ENCODE measurements at places on chromosomes 11 and 22. TPM values are rescaled to one million over a fixed set of nuclear protein-coding genes. Genes with fewer than 3 reads are reported as not detected.

PKP3 gene
- 0.73 TPM for total RNA-seq

SLC35C1 gene
- 3.5 TPM for total RNA-seq

PDGFD gene
- total RNA-seq = 4.8 TPM

TOMT gene
- not detected for total RNA-seq

PLAAT5 gene
- 1.9 TPM for total RNA-seq

TRIM29 gene
- total RNA-seq = 0.64 TPM

NRGN gene
- 1.00 TPM for total RNA-seq

NCAM1 gene
- total RNA-seq = 421 TPM

EEF1G gene
- total RNA-seq = 784 TPM

OR6T1 gene
- not detected for total RNA-seq

OR6X1 gene
- not detected for total RNA-seq

PKNOX2 gene
- 6.4 TPM for total RNA-seq

MRGPRX3 gene
- not detected for total RNA-seq

PTGDR2 gene
- total RNA-seq = 0.73 TPM

TSGA10IP gene
- not detected for total RNA-seq

FOLR3 gene
- not detected for total RNA-seq

IFITM10 gene
- 4.5 TPM for total RNA-seq

ZDHHC8 gene
- total RNA-seq = 7.7 TPM

SYTL2 gene
- 15.2 TPM for total RNA-seq

NPAT gene
- 29.9 TPM for total RNA-seq

SSTR3 gene
- total RNA-seq = 0.27 TPM

DDI1 gene
- total RNA-seq = not detected

HBG1 gene
- 510 TPM for total RNA-seq

SGSM1 gene
- 8.6 TPM for total RNA-seq

KRTAP5-1 gene
- not detected for total RNA-seq

CARD18 gene
- not detected for total RNA-seq

GAL3ST1 gene
- 2.8 TPM for total RNA-seq

MMP8 gene
- 0.09 TPM for total RNA-seq

KRTAP5-2 gene
- total RNA-seq = not detected

APOL1 gene
- 1.00 TPM for total RNA-seq

MS4A1 gene
- not detected for total RNA-seq

OR56A1 gene
- 0.27 TPM for total RNA-seq

HBG2 gene
- total RNA-seq = 1,342 TPM

MMP12 gene
- not detected for total RNA-seq

CDC45 gene
- 7.4 TPM for total RNA-seq

APLP2 gene
- 341 TPM for total RNA-seq

IGF2 gene
- 65.1 TPM for total RNA-seq

RNASEH2C gene
- total RNA-seq = 10.9 TPM

TRAF6 gene
- 17.0 TPM for total RNA-seq

OR52B4 gene
- not detected for total RNA-seq

PNPLA5 gene
- total RNA-seq = not detected

SCGB2A2 gene
- not detected for total RNA-seq

OR4S1 gene
- not detected for total RNA-seq

C11orf16 gene
- not detected for total RNA-seq
